ENCODE measurements at places on chromosomes 7 and 10.

DNA sequence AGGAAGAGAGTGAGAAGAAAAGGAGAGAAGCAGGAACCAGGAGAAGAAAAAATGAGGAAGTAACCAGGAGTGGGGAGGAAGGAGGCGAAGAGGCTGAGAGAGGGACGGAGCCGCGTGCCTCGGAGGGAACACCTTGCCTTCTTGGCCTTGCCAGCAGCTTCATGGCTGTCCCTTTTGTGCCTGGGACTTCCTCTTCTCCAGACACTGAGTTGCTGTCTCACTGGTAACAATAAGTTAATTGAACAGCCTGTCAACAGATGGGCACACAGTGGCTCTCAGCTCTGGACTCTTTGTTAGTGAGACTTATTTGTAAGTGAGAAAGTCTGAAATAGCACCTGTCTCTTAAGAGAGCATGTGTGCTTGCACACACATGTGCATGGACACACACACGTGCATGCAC lies 83.2 kb downstream of the GATA3 start:
- DNase-seq, result no peak

DNA sequence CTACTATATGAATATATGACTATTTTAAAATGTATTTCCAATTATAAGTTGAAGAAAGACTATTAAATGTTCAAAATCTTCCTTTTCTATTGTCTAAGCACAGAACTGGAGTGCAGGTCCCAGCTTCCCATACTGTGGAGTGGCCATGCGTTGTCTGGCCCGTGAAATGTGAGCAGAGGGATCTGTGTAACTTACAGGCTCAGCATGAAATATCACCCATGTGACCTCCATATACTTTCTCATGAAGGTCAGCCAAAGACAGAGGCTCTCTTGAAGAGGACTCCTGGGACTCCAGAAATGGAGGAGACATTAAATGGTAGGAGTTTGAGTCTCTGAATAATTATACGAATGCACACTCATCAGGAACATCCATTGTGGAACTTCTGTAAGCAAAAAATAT lies 92.4 kb upstream of the CAV2 start:
- DNase-seq, result no peak

- DNase-seq, result no peak
Observed at GRCh38 chr10:92846854-92847201, 1.5 kb upstream of the EXOC6 start.

DNA sequence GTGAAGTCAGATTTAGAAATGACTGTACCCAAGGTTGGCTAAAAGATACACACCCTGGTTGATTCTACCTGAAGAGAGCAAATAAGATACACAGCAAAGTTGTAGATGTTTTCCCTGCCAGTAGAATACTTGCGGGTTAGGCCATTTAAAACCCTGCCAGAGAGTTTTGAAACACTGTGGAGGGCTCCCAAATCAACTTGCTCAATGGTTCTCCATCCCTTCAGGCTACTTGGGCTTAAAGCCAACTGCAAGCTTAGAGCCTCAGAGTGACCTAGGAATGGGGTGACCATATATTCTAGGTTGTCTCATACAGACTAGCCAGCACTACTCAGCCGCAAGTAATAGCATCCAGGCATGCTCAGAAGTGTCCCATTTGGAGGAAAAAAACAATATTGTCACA lies 10.0 kb downstream of the CAV1 start:
- no peak for DNase-seq

- no peak for DNase-seq
Observed at GRCh38 chr10:5488272-5489161, 10.9 kb downstream of the CALML5 start.

GRCh38 chr10:20817646-20818045 lies 79.5 kb downstream of the NEBL start:
- no peak for DNase-seq

- no peak for DNase-seq
Observed at GRCh38 chr10:21919117-21919516, 84.4 kb downstream of the DNAJC1 start.

GRCh38 chr7:151274396-151274795 lies 25.9 kb upstream of the SMARCD3 start:
- DNase-seq, result no peak

- DNase-seq, result peak; percentile 62
Observed at GRCh38 chr7:125605241-125605640, 675.6 kb upstream of the POT1 start.

- no peak for DNase-seq
Observed at GRCh38 chr7:45972629-45973312, 51.7 kb upstream of the IGFBP3 start.

DNA sequence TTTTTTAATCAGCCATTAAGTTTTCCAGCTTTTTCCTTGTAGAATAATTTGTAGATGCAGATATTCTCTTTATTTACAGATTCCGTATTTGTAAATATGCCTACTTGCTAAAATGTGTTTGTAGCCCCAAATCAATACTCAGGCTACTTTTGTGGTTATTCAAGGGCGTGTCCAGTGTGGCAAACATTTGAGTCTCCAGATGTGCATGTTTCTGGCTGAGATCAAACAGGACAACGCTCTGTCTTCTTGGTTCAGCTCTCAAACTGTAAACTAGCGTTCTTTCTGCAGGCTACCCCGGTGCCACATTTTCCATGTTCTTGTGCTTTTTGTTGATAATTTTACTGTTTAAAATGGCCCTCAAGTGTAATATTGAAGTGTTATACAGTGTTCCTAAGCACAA lies 16.2 kb upstream of the OR2A5 start:
- DNase-seq, result no peak

DNA sequence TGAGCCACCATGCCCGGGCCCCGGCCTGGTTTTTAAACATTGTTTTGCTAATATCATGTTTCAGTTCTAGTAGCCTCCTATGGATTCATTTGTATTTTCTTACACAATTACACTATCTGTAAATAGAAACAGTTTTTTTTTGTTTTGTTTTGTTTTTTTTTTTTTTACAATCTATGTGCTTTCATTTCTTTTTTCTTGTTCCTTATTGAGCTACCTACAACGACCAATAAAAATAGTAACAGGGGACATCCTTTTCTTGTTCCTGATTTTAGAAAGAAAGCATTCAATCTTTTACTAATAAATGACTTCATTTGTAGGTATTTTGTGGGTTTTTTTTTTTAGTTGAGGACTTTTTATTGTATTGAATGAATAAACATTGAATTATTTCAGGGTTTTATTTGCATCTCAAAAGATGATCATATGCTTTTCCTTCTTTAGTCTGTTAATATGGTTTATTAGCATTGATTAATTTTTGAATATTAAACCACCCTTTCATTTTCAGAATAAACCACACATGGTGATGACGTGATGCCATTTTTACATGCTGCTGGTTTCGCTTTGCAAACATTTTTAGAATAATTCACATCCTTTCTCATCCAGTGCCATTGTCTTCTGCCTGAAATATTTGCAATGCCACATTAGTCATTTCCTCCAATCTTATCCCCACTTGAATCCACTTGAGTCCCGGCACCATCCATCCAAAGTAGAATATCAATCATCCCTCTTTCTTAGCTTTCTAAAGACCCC lies 18.1 kb upstream of the AKR1E2 start:
- peak; percentile 81 for DNase-seq

- no peak for DNase-seq
Observed at GRCh38 chr10:84416245-84416555, 87.8 kb downstream of the CCSER2 start.

DNA sequence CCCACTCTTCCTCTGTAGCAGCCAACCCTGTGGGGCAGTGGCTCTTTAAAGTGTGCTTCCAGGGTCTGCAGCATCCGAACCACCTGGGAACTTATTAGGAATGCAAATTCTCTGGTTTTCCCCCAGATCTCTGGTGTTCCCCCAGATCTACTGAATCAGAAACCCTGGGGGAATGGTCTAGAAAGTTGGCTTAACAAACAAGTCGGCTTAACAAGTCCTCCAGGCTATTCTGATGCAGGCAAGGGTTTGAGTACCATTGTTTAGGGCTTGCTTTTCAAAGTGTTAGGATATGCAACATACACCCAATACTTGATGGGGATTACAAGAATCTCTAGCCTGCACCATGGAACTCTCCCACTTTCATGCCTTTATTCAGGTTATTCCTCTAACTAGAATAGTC lies 126.3 kb downstream of the RALA start:
- DNase-seq, result no peak

- DNase-seq, result no peak
Observed at GRCh38 chr10:30680908-30681307, 51.4 kb upstream of the LYZL2 start.

DNA sequence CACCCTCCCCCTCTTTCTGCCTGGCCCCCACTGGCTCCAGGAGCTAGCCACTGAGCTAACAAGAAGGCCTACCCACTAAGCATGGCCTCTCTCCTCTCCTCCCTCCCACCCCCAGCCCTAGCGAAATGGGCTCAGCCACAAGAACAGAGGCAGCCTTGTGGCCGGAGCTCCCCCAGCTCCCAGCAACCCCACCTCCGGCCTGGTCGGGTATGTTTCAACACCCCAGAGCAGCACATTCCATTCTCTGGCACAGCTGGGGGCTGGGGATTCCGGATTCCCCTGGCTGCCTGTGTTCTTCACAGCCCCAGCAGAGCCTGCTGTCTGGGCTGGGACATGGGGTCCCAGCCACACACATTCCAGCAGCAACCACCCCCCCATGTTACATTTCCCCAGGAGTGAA lies 9.0 kb downstream of the SFRP5 start:
- DNase-seq, result peak; percentile 2

GRCh38 chr7:155570171-155570958 lies 24.0 kb upstream of the CNPY1 start:
- no peak for DNase-seq

- peak; percentile 12 for DNase-seq
Observed at GRCh38 chr10:75042292-75042974, 69.0 kb upstream of the SAMD8 start.

DNA sequence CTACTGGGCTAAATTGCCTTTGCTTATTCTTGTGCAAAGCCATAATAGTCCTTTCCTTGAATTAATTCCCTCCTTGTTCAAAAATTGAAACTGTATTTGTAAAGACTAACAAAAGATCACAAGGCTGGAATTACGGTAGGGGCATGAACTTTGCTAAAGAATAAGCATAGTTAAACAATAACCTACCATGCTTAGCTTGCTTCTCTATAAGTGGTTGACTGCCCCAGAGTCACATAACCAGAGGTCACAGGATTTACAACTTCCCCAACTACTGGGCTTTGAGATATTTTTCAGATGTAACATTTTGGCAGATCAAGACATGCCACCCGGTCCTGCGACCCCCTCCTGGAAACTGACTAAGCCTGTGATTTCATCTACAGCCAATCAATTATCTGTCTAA lies 181.4 kb downstream of the GPAM start:
- DNase-seq, result no peak

GRCh38 chr10:88465765-88466164 lies 117.4 kb downstream of the RNLS start:
- DNase-seq, result no peak

GRCh38 chr10:4546500-4546899 lies 279.5 kb upstream of the AKR1E2 start:
- peak; percentile 85 for DNase-seq

- peak; percentile 52 for DNase-seq
Observed at GRCh38 chr10:4353059-4353655, 472.9 kb upstream of the AKR1E2 start.

DNA sequence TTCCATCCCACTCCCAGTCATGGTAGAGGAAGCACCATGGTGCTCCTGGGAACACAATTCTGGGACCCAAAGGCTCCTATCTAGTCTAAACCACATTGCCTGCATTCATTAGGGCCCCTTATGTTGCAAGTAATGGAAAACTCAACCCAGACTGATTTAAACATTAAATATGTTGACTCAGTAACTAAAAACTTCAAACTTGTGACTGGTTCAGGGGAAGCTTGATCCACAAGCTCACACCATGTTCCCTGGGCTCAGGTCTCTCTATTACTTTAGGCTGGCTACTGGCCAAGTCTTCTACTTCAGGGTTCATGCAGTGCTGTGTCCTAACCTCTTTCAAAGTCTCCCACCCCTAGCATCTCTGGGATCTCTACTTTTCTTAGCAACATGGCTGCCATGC lies 13.1 kb downstream of the WNT16 start:
- DNase-seq, result no peak

- DNase-seq, result no peak
Observed at GRCh38 chr7:24881623-24882022, 98.4 kb downstream of the OSBPL3 start.

DNA sequence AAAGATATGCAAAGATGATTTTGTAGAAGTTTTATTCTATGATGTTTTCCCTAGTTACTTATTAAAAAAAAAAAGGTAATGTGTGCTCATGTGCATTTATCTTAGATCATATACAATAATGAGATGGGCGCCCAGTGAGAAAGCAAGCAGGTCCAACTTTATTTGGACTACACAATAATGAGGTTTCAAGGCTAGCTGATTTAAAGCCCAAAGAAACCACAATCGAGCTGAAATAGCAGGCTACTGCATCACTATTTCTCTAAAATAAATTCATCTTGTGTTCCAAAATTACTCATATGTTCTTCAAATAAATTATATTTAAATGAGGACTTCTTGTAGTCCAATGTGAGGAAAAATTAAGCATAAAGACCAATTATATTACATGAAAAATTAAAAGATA lies 110.1 kb downstream of the JMJD1C start:
- DNase-seq, result no peak

- no peak for DNase-seq
Observed at GRCh38 chr7:141928146-141928844, 12.1 kb downstream of the OR9A4 start.

DNA sequence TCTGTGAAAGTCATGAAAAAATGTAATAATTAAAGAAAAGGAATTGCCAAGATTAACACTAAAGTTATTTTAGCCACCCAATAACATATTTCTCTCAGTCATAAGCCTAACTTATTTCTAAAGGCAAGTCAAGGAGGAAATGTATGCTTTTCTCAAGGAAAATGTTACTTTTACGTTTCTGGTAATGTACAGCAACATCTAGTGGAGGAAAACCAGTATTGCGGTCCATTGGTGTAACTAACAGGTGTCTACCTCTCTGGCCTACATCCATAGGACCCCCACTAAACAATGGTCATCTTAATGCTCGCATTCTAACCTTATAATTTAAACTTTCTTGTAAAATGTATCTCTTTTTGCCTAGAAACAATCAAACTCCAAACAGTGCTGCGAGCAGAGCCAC lies 437.5 kb downstream of the KIF20B start:
- DNase-seq, result peak; percentile 8

DNA sequence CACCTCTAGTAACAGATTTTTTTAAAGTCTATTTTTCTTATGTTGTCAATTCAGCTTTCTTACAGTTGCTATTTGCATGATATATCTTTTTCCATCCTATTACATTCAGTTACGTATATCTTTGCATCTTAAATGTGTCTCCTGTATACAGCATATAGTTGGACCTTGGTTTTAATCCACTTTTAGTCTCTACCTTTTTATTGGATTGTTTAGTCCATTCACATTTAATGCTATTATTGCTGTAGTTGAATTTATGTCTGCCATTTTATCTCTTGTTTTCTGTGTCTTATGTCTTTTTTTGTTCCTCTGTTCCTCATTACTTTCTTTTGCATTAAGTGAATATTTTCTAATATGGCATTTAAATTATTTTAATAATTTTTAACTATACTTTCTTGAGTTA lies 100.6 kb downstream of the EEPD1 start:
- DNase-seq, result no peak

- no peak for DNase-seq
Observed at GRCh38 chr7:8363407-8364015, 69.9 kb upstream of the NXPH1 start.

- DNase-seq, result no peak
Observed at GRCh38 chr10:69842882-69843281, 41.2 kb downstream of the COL13A1 start.

- no peak for DNase-seq
Observed at GRCh38 chr7:1925973-1926907, 256.2 kb downstream of the ELFN1 start.

Data from brain microvascular endothelial cell (primary cell).